Right ventricle myocardium inferior (tissue), 1 donor: ENCODE measurements at places on chromosomes 16 and 17. TPM values are rescaled to one million over a fixed set of nuclear protein-coding genes. Genes with fewer than 3 reads are reported as not detected.

LDHD gene
- total RNA-seq: 71.8 TPM

RNPS1 gene
- 105 TPM for total RNA-seq

LGALS9 gene
- 18.2 TPM for total RNA-seq

ADGRG3 gene
- total RNA-seq: 0.87 TPM

FNDC8 gene
- not detected for total RNA-seq

PMFBP1 gene
- 0.19 TPM for total RNA-seq

PPP1R27 gene
- not detected for total RNA-seq

KCNAB3 gene
- total RNA-seq: 0.32 TPM

KRTAP2-3 gene
- not detected for total RNA-seq

CDR2L gene
- total RNA-seq: 22.1 TPM

SMIM36 gene
- total RNA-seq: not detected

G6PC1 gene
- total RNA-seq: not detected

IRX3 gene
- 38.8 TPM for total RNA-seq

KIF2B gene
- total RNA-seq: not detected

PIMREG gene
- total RNA-seq: 0.60 TPM

MPP2 gene
- total RNA-seq: 16.2 TPM

LPCAT2 gene
- total RNA-seq: 8.6 TPM

C16orf90 gene
- not detected for total RNA-seq

CDH8 gene
- total RNA-seq: not detected

SRCIN1 gene
- total RNA-seq: 1.4 TPM

WNK4 gene
- total RNA-seq: not detected

ATXN7L3 gene
- total RNA-seq: 40.8 TPM

TNFRSF17 gene
- total RNA-seq: not detected

TENT4B gene
- total RNA-seq: 7.8 TPM

CCDC92B gene
- 0.16 TPM for total RNA-seq

EXOC3L1 gene
- total RNA-seq: 4.1 TPM

GRAP gene
- total RNA-seq: 2.0 TPM

IRF8 gene
- 3.3 TPM for total RNA-seq

HOXB8 gene
- not detected for total RNA-seq

TM4SF5 gene
- total RNA-seq: not detected

WFIKKN2 gene
- 0.14 TPM for total RNA-seq

PTX4 gene
- not detected for total RNA-seq

CDT1 gene
- total RNA-seq: 0.65 TPM

GDPD1 gene
- total RNA-seq: 2.5 TPM

CFAP97D1 gene
- not detected for total RNA-seq

ZNF469 gene
- total RNA-seq: 0.92 TPM

ZNF771 gene
- total RNA-seq: 5.1 TPM

KRTAP4-5 gene
- total RNA-seq: not detected

C1QL1 gene
- 11.3 TPM for total RNA-seq

XYLT1 gene
- 1.8 TPM for total RNA-seq

ANKRD40CL gene
- total RNA-seq: not detected

TRIM72 gene
- 2.1 TPM for total RNA-seq

TEKT5 gene
- not detected for total RNA-seq

DHRS11 gene
- 15.7 TPM for total RNA-seq

MSLN gene
- 1.9 TPM for total RNA-seq
